Pulmonary artery endothelial cell (primary cell): ENCODE measurements at places on chromosomes 5 and 9. TPM values are rescaled to one million over a fixed set of nuclear protein-coding genes. Genes with fewer than 3 reads are reported as not detected.
A peak's percentile ranks its signal among the peaks of the same experiment; 100 is the strongest.

DNA sequence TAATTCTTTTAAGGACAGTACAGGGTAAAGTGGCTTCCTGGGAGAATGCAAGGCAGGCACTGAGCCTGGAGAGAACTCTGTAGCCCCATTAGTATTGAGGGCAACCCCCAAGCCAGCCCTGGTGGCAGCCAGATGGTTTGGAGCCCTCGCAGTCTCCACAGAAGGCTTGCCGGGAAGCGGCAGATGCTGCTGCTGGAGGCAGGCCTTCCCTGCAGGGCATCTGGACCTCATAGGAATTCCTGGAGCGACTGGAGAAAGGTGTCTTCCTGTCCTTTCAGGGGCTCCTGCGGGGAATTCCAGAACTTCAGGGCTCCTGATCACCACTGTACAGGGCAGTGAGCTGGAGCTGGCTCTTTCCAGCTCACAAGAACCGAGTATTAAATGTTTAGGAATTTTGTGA, 167.5 kb downstream of the INSYN2B start:
- DNase-seq = no peak

DNA sequence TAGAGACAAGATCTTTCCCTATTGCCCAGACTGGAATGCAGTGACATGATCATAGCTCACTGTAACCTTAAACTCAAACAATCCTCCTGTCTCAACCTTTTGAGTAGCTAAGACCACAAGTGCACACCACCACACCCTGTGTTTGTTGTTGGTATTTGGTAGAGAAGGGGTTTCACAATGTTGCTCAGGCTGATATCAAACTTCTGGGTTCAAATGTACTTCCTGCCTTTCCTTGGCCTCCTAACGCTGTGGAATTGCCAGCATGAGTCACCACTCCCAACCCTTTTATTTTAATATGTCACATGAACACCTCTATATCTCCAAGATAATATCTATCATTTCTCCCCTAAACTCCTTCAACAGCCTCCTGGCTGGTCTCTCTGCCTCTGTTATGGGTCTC, 719.0 kb downstream of the PTPRD start:
- DNase-seq = no peak

GRCh38 chr9:101005246-101005645, 23.3 kb upstream of the PLPPR1 start:
- DNase-seq = no peak

DNA sequence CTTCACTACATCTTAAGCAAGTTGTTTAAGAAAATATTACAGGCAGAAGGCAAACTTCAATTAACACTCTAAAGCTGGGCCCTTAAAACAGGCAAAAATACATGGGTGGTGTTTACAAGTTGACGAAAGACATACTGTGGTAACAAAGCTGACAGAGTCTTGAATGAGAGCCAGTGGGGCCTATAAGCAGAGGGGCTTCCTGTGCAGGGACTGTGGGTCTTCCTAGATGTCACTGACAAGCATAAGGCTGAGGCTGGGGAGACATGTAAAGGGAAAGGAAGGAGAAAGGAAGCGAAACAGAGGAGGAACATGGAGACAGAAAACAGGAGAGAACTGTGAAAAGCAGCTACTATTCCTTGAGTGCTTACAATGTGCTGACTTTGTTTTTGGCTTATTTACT, 308.0 kb upstream of the RPS23 start:
- DNase-seq = no peak

DNA sequence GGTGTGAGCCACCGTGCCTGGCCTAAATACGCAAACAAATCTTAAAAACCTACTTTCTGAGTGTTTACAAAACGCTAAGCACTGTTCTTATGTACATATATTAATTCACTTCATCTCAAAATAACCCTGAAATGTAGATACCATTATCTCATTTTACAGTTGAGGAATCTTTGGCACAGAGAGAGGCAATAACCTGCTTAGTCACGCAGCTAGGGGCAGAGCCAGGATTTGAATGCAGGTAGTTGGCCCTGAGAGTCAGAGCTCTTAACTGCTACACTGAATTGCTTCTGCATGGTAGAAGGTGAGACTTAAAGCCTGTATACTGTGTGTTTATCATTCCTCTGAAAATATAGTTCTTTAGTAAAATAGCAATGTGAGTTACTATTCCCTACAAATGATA, 21.9 kb downstream of the ARHGEF37 start:
- DNase-seq = no peak

- no peak for DNase-seq
Observed at GRCh38 chr5:40831346-40832210, 3.4 kb downstream of the RPL37 start.

- DNase-seq = no peak
Observed at GRCh38 chr5:126044111-126044668, 379.0 kb upstream of the GRAMD2B start.

DNA sequence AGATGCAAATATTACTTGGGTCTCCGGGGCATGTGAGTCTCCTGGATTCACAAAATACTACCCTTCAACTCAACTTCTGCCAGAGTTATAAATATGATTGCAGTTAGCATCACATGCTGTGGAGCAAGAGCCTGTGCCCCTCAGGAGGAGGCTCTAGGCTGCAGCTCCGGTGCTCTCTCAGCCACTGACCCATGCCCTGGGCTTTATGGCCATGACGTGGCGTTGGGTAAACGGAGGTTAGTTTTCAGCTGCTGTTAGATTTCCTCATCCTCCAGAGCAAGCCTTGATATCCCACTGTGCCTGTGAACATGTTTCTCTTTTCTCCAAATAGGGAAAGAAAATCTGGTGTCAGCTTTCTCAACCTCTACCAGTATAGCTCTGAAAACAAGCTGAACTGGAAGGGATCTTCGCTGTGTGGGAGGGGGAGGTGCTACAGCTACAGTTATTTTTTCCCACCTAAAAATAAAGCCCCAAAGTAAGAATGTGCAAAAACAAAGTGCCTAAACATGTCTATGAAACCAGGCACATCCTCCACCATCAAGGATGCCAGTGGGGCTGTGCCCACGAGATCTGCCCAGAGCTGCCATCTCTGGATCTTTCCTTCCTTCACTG, 124.4 kb upstream of the GPR151 start:
- no peak for DNase-seq

DNA sequence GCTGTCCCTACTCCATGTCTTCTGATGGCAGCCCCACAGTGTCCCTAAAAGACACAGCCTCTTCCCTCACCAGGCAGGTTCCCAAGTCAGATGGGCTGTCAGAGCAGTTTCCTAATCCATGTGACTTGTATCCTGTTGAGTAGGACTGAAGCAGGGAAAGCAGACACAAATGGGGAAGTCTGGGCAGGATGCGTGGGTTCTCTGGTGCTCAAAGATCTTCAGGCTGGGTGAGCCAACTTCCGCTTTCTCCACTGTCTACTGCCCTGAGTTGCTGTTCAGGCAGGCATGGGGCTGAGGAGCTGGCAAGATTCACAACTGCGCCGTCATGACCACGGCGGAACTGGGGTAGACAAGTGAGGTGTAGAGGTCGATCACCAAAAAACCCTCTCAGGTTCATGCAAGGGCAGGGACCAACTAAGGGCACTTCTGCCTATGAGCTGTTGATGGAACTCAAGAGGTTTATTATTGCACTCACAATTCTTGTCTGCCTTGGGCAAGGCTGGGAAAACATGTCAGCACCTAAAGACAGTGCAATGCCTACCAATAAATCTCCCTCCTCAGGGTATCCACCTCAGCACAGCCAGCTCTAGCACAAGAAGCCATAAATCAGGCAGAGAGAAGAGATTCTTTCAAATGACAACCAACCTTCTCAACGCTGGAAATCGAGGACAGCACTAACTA, 83.4 kb downstream of the RAPGEF1 start:
- DNase-seq = peak; percentile 93

The ARSB gene
- 10.4 and 15.3 TPM in 2 replicates for total RNA-seq

The SNAPC3 gene
- total RNA-seq = 26.8 and 48.3 TPM in 2 replicates

The TEX48 gene
- total RNA-seq = not detected in 2 replicates
